ENCODE measurements at places on chromosomes 5 and 9.

GRCh38 chr5:143652108-143652700 lies 159.8 kb upstream of the HMHB1 start:
- no peak for DNase-seq

DNA sequence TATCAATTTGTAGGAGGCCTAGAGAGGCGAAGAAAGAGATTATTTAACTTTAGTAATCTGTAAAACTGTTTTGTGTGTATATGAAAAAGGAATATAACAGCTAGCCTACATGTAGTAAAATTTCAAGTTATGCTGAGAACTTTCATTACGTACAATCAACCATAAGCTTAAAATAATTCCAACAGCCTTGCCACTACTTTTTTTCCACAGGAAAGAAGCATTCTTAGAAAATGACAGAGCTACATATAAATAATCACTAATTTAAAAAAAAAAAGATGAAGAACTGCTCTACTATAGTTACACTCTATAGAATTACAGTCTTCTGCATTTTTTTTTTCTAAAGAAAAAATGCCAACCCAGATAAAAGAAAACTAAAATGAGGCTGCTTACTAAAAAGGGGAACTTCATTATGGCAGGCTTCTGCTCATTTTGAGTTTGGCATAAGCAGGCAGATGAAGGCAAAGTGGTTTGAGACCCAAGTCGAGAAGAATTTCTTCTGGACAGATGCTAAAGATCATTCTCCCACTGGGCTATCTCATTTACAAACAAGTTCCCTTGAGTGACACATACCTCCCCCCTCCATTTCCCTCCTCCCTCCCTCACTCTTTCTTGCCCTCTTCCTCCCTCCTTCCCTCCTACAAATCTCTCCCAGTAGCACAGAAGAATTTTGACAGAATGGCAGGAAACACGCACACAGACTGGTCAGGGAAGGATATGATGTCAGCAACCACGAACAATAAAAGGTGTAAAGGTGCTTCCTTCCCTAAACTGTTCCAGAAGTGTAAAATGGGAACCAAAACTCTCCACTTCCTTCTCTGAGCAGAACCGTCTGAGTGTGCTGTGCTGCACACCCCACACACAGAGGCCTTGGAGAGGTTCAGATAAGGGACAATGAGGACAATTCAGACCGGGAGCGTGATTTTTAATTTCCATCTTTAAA lies 56.1 kb downstream of the MEF2C start:
- no peak for DNase-seq

DNA sequence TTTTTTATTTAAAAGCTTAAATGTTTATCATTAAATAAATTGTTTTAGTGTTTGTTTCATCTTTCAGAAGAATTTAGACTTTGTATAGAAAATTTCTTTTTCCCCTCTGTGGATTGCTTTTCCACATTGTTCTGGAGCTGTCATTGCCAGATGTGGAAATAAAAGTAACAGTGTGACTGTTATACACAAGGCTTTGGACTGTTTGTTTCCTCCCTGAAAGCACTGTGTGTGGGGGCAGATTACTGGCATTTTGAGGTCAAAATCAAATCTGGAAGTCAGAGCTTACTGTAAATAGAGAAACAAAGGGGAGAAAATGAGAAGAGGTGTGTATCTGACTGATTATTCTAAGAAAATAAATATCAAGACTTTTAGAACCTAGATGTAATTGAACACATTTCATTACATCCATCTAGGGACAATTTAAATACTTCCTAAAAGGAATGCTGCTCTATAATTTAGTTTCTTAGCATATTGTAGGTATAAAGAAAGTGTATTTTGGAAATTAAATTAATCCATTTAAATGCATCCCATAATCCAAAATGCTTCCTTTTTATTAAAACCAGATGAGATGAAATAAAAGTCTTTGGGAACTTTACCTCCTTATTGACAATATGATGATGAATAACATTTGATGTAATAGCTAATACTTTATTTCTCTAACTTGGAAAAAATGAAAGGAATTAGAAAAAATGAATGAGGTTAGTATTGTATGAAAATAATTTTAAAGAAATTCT lies 51.9 kb downstream of the ERCC6L2 start:
- no peak for DNase-seq

DNA sequence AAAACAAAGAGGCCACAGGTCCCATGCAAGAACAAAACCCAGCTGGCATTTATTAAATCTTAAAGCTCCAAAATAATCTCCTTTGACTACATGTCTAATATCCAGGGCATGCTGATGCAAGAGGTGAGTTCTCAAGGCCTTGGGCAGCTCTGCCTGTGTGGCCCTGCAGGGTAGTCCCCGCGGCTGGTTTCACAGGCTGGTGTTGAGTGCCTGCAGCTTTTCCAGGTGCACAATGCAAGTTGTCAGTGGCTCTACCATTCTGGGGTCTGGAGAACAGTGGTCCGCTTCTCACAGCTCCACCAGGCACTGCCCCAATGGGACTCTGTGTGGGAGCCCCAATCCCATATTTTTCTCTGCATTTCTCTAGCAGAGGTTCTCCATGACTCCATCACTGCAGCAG lies 54.4 kb upstream of the HCN1 start:
- DNase-seq: no peak

DNA sequence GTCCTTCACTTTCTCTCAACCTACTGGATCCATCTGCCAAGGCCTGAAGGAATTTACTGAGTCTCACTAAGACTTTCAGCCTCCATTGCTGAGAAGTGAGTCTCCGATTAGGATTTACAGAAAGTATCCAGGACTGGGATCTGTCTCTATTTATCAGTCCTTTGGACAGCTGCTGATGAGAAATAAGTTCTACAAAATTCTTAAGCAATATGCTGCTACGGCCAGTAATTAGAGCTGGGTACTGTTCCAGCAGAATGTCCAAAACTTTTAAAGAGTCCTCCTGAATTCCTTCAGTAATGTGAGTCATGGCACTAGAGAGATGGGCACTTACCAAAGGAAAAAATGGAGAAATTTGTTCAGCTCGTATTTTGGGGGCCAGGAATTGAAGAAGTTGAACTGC lies 5.9 kb downstream of the TEX10 start:
- DNase-seq: no peak

- no peak for DNase-seq
Measured at GRCh38 chr5:143599474-143599873, 196.0 kb upstream of the NR3C1 start.

DNA sequence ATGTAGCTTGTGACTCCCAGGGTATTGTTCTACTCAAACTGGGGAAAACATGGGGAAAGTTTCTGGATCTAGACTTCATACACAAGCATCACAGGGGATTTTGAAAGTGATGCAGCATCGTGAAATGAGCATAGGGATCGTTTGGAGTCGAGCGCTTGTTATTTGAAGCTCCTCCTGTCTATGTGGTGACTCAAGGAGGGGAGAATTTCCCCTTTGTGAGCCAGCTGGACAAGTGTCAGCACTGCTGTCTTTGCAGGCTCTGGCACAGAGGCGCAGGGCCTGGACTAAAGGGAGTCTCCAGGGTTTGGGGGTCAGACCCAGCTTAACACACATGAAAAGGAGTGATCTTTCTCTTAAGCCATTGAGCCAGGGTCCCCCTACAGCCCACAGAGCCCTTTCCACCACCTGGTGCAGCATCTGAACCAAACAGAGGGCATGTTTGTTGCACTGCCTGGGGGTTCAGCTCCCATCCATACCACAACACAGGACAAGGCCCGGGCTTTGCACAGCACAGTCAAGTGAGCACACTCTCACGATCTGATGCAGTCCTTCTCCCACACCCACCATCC lies 51.0 kb downstream of the IRF1 start:
- no peak for DNase-seq

GRCh38 chr5:23007236-23007635 lies 154.1 kb upstream of the CDH12 start:
- no peak for DNase-seq
